GM23338 (cell line): ENCODE measurements at places on chromosomes 2 and 18. TPM values are rescaled to one million over a fixed set of nuclear protein-coding genes. Genes with fewer than 3 reads are reported as not detected.

The CCDC85A gene
- 0.24 and 0.47 TPM in 2 replicates for total RNA-seq

The IL36A gene
- total RNA-seq = not detected in 2 replicates

The REG1B gene
- not detected in 2 replicates for total RNA-seq

- peak; percentile 51 for DNase-seq
These were observed 501 bp downstream of the RETREG2 start for GRCh38 chr2:219178377-219179175.

DNA sequence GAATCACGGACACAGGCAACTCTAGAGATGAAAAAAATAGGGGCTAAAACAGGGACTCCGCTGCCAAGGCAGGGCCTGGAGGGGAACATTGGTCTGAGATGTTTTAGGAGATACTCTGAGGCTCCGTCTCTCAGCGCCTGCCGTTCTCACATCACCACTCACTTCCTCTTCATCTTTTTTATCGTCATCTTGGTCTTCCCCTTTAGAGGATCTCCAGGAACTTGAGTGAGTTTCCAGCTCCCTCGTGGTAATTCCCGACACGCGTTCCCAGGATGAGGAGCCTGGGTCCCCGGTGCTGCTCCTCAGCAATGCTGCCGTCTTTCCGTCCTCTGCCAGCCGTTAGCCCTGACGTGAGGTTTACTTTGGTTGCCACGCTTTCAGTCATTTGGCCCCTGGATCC, 16.1 kb downstream of the MLPH start:
- DNase-seq = no peak

GRCh38 chr2:105926960-105927678, 182.4 kb downstream of the NCK2 start:
- no peak for DNase-seq

- DNase-seq = no peak
These were observed 162.1 kb upstream of the TTC39C start for GRCh38 chr18:23852236-23853045.
